Kasumi-1 (cell line): ENCODE measurements at places on chromosomes 7 and 10.
A peak's percentile ranks its signal among the peaks of the same experiment; 100 is the strongest.

GRCh38 chr7:25923741-25924460, 228.1 kb upstream of the NFE2L3 start:
- DNase-seq = no peak

DNA sequence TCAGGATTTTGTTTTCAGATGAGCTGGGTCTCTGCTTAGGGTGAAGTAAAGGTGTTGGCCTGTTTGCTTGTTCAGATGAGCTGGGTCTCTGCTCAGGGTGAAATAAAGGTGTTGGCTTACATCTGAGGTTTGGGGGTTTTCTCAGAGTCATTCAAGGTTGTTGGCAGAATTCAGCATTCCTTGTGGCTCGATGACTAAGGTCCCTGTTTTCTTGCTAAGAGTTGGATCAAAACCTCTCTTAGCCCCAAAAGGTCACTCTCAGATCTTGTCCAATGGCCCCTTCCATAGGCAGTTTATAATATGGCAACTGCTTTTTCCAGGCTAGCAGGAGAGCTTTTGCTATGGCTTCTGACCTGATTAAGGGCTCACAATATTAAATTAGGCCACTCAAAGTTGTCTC, 106.6 kb downstream of the ADAM22 start:
- no peak for DNase-seq

- no peak for DNase-seq
Observed at GRCh38 chr7:21243265-21243664, 184.6 kb upstream of the SP4 start.

GRCh38 chr7:98249106-98249505, 2.9 kb downstream of the TECPR1 start:
- DNase-seq = peak; percentile 1

DNA sequence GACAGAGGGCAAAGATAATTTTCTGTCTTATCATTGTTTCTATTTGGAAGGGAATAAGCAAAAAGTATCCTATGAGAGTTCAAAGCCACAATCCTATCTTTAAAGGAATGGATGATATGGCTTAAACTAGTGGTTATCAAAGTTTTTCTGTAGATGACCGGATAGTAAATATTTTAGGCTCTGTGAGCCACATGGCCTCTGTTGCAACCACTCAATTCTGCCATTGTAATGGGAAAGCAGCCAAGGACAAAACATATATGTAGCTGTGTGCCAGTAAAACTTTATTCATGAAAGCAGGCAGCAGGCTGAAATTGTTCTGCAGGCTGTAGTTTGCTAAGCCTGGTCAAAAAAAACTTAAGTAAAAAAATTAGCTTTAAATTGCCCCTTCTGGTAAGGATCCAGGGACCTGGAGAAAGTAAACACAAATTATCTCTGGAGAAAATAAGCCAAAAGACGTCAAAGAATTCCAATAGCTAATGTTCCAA, 73.3 kb downstream of the THSD7A start:
- no peak for DNase-seq

DNA sequence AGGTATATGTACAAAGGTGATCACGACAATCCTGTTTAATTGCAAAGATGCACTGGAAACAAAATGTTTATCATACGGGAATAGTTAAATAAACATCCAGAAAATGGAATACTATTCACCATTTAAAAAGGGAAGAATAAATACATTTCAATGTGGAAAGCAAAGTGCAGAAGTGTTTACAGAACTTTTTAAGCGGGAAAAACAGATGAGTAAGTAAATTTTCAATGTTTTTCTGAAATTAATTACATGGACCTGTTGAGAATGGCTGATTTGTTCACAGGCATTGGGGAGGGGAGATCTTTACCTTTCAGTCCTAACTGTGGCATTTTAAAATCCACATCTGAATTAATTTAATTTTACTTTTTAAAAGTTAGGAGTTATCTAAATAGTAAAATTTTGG, 7.1 kb downstream of the MTPN start:
- no peak for DNase-seq

- DNase-seq = no peak
Observed at GRCh38 chr7:77415823-77416620, at the start of gene GSAP. Gene GSAP (minus strand): TSS chr7:77416349. CDS start chr7:77416321, 28 bp downstream.

DNA sequence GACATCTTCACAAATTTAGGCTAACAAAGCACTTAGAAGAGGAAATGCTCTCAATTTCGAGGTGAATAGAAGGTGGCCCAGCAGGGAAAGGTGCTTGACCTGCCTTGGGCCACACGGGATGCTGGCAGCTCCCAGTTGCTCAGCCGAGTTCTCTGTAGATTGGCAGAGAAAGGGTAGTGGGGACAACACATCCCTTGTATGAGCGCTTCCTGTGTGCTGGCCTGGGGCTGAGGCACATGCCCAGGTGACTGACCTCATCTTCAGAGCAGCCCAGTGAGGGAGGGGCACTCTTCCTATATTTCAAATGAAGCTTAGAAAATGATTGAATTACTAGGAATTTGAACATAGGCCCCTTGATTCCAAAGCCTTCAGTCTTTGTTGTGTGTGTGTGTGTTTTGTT, 20.2 kb downstream of the BAG3 start:
- no peak for DNase-seq

DNA sequence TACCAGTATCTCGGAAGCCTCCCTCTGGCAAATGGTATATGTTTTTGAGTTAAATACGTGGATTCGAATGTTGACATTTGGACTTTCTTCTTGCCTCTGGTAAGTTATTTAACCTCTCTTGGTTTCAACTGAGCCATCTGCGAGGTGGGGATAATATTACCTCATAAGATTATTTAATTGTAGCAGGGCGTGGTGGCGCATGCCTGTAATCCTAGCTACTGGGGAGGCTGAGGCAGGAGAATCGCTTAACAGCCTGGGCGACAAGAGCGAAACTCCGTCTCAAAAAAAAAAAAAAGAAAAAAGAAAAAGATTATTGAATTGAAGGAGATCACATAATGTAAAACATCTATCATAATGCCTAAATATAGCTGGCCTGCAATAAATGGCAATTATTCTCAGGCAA, 396 bp upstream of the TAF5 start:
- DNase-seq = no peak

DNA sequence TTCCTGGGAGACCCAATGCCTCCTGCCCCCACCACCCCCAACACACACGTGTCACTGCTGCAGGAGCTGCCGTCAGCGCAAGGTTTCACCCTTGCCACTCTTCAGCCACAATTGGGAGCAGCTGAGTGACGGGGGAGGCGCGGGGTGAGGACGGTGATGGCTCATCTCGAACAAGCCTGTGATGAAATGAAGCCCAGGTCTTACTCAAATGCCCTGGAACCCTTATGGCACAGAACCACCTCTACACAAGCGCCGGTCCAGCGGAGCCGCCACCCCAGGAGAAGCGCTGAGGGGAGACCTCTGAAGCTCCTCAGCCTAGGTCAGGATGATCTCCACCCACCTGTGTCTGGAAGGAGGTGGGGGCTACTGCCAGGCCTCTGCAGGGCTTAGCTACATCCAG, 25.7 kb downstream of the PDIA4 start:
- DNase-seq = no peak

DNA sequence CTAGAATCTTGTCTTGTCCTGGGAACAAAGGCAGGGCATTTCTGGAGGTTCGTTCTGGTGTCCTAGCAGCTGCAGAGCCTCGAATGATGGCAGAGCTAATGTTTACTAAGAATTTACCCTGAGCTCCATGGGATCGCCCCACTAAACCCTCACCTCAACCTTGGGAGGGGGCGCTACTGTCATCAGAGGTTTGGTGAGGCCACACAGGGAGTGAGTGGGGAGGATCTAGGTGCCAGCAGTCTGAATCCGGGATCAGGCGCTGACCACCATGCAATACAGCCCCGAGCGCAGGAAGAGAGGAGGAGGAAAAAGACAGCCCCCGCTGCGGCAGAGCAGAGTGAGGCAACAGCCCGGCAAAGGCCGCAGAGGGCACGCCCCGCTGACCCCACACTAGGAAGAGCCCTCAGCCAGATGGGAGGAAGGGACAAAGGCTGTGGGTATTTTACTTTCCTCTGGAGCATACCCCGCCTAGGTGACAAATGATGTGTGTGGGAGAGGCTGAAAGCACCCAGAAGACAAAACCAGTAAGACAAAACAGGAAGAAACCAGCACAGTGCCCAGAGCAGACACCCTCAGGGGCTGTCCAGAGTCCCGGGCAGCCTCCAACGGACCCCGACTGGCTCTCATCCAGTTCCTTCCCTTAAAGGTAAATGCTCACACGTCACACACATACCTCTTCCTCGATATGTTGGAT, 103.5 kb downstream of the FAM53B start:
- peak; percentile 96 for DNase-seq

DNA sequence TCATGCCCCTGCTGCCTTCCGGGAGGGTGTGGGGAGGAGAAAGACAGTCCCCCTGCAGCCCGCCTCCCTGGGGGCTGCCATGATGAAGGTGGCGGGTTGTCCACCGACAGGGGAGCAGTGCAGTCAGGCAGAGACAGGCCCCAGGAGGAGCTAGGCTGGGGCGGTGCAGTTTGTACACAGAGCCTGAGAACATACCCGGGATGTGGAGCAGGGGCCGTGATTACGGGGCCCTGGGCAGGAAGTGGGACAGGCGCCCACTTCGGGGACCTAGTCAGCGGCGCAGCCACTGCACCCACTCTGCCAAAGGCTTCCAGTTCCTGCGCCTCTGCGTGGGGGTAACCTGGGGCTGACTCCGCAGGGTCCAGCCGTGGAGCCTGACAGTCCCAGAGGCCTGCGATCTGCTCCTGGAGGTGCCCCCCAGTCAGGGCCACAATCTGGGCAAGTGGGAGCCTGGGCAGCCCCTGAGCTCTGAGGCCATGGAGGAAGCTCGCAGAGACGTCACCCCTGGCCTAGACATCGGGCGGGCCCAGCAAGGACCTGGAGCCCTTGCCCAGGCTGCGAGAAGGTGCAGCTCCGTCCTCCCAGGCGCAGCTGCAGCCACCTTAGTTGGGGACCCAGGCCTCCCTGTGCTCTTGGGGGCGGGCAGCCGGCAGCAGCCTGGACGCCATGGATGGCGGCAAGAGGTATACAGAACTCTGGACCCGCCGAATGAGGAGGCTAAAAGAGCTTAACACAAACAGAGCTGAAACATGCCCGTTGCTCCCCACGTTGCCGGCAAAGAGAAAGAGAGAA, 1356.8 kb downstream of the XPNPEP1 start:
- DNase-seq = no peak

DNA sequence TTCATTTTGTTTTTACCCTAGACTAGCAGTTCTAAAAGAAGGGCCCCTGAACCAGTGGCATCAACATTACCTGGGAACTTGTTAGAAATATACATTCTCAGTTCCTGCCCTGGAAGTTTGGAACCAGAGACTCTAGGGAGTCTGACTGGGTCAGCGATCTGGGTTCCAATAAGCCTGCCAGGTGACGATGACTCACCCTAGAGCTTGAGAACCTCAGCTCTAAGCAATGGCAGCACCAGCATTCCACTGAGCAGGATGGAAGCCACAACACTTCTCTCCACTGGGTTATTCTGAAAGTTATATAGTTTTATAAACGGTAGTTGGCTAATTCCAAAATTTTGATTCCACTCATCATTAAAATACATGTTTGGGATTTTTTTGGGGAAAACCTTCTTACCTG, 97.0 kb upstream of the AMPH start:
- DNase-seq = no peak

DNA sequence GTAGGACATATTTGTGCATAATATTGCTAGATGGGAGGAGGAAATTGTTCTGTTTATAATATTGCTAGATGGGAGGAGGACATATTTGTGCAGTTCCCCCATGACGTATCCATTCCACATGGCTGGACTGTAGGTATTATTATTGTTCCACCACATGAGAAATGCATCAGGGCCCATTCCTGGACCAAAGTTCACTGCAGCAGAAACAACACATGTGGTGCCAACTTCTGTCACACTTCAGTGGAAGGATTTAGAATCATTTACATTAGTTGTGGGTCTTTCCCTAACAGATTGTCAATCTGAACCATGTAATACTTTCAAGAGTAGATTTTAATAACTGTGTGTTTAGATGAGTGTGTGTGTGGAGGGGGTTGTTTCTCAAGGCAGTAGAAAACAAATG, 32.7 kb upstream of the MACC1 start:
- no peak for DNase-seq

GRCh38 chr7:495761-496321, 23.8 kb downstream of the PDGFA start:
- no peak for DNase-seq

DNA sequence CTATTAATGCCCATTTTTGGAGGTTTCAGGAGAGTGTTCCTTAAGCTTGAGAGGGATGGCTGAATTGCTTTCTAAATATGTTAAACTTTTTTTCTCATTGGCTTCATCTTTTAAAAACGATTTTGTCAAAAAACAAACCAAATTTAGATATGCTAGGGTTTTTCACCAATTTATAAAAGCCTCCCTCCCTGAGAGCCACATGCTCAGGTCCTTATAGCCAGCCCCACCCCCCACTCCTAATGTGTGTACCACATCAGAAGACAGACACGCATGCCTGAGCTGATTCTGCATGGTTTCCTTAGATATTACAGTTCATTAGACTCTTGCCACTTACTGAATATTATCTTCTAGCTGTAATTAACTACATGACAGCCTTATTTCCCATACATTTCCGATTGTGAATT, 2.0 kb downstream of the CUL1 start:
- peak; percentile 33 for DNase-seq

DNA sequence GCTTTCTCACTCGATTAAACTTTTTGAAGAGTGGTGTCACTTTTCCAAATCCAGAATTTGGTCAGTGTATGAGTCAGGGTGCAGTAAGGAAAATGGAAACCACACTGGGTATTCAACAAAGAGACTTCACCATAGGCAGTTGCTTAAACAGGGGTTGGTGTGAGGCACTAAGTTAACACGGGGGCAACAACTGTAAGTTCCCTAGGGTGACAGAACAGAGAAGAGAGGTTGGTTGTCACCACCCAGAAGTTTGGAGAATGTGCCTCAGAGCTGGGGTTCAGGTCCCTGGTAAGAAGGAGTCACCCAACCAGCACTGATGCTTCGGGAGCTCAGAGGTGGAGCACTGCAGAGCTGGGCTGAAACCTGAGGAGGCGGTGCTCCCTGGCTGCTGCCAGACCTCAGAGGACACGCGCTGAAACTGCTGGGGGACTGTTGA, 170.4 kb downstream of the ARID5B start:
- DNase-seq = no peak

GRCh38 chr7:132092106-132092505, 484.2 kb downstream of the PLXNA4 start:
- no peak for DNase-seq

- DNase-seq = no peak
Observed at GRCh38 chr7:110061387-110061786, 1029.5 kb upstream of the LRRN3 start.

DNA sequence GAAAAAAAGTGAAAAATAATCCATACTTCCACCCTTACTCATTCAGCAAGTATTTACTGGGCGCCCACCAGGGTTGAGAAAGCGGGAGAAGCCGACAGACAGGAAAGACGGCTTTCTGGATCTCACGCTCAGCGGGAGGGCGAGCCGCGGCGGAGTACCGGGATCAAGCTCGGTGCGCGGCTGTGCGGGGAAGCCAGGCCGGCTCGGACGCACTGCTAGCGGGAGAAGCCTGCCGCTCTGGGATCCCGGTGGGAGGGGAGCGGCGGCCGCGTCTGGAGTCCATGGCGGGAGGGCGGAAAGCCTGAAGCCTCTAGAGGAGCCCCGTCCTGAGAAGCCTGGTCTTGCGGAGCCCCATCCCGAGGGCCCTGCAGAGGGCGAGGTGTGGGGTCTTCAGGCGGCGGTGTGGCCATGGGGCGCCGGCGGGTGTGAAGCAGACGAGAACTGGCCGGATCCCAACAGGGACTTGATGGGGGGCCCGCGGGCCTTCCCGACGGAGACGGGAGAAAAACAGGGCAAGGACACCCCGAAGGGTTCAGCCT, 82.9 kb downstream of the VIPR2 start:
- DNase-seq = no peak

GRCh38 chr10:103127241-103127640, 65.8 kb downstream of the NT5C2 start:
- no peak for DNase-seq
